HS-5 (cell line): ENCODE measurements at places on chromosomes 4 and X.

- DNase-seq, result no peak
Observed at GRCh38 chrX:46755671-46756070, 3.2 kb downstream of the SLC9A7 start.

- no peak for DNase-seq
Observed at GRCh38 chrX:18465051-18465450, 39.6 kb downstream of the CDKL5 start.

GRCh38 chr4:153676984-153677383 is 7.1 kb upstream of the TLR2 start:
- DNase-seq, result peak; percentile 72

DNA sequence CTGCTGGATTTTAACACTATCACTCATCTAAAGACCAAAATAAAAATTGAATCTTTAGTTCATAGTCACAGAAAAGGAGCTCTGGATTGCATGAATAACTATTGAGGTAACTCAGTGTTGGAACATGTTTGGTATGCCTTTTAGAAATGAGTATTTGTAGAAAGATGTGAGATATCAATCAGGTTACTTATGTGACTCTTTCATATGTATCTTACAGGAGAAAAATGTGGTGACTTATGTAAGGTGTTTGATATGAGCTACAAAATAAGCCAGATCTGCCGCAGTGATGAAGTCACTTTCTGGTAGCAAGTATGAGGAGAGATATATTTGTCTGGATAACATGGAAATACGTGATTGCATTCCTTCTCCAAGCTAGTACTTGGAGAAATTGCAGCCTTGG is 1653.3 kb upstream of the PCDH7 start:
- no peak for DNase-seq

- DNase-seq, result peak; percentile 95
Observed at GRCh38 chr4:124940387-124940786, 227.9 kb upstream of the ANKRD50 start.

- DNase-seq, result no peak
Observed at GRCh38 chr4:17781300-17782287, at the start of gene FAM184B. FAM184B (minus strand) TSS chr4:17781621; CDS start chr4:17781299, 322 bp downstream.

DNA sequence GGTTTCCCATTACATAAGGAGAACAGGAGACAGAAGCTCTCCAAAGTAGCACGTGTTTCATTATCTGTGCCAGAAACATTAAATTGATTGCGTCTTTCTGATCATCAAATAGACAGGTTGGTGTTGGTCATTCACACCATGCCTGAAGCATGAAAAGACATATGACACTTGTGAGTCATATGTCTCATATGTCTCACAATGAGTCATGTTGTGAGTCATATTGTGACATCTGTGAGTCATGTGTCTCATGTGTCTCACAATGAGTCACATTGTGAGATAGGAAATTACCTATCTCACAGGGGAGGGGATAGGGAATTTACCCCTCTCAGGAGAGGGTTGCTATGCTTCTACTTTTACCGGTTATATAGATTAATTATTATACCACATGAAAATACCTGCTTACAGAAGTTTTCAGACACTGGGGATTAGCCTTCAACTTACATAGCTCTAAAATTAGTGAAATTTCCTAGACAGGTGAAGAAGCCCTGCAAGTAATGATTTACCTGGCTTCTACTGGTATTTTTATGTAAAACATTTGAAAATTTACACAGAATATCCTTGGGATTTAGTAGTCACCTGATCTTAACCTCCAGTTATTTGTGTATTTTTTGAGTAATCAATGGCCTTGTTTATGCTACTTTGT is 80.8 kb downstream of the NPFFR2 start:
- peak; percentile 82 for DNase-seq

GRCh38 chrX:149704664-149705063 is 7.2 kb upstream of the MAGEA11 start:
- no peak for DNase-seq
